ENCODE measurements at places on chromosomes 6 and 20.

DNA sequence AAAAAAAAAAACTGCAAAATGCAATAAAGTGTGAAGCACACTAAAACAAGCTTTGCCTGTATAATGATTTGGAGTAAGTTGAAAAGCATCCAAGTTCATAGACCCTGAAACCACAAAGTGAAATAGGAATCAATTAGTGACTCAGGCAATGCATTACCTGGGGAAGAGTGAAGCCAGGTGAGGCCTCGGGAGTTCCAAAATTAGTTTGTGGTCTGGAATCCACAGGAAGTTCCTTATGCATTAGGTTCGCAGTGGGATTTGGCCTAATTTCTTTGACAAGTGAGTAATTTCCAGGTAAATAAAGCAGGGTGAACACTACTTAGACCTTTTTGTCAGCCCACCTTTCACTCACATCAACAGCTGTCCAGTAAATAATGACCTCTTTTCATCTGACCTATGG is 490.8 kb downstream of the CBLN4 start:
- DNase-seq, result no peak

DNA sequence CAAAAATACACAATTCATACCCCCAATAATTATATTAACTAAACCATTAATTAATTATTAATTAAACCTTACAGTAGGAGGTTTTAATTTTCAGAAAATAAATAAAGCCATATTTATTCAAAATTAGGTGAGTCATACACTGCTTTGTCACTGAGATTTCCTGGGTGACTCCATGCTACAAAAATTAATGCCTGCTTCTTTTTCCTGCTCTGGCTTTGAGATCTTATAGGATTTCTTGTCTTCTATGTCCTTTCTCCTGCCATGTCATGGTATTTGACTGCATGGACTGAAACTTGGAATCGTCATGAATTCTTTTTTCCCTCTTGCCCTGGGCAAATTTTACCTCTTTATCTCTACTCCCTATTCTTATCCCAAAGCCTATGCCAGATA is 133.2 kb downstream of the PHACTR1 start:
- DNase-seq, result no peak

GRCh38 chr6:157380458-157380778 is 572 bp upstream of the ZDHHC14 start:
- peak; percentile 6 for DNase-seq

DNA sequence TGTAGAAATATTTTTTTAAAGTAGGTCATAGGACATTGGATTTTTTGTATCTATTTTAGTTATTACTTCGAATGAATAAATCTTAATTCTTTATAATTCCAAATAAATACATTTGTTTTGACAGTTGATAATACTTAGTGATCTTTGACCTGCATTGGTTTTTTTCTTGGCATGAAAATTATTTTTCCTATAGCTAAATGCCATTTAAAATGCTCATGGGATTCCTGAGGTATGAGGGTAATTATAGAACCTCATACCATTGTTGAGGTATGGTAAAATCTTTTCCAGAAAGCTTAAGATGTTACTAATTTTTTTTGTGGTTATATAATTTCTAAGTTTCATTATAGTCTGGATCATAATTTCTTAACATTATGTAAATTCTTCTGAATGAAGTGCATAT is 8.3 kb downstream of the PM20D2 start:
- DNase-seq, result no peak

DNA sequence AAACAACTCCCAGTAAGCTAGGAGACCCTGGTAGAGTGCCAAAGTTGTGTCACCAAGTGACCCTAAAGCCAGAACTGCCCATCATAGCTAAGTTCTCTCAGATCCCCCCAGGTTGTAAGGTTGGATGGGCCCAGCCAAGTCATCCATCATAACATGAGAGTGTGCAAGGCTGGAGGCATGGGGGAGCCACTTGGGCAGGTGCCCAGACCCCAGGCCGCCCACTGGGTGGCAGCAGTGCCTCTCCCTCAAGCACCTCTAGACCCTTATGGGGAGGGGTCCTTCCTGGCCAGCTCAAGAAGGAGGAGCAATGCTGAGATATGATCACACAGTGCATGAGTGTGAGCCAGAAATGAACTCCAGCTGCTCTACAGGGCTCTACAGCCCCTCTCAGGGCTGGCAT is 154.5 kb downstream of the MYLK4 start:
- DNase-seq, result no peak

- peak; percentile 4 for DNase-seq
Observed at GRCh38 chr6:122081921-122082320, 317.5 kb upstream of the HSF2 start.

GRCh38 chr6:30533460-30534294 is 22.6 kb downstream of the GNL1 start:
- no peak for DNase-seq

- no peak for DNase-seq
Observed at GRCh38 chr20:8152183-8152582, 20.1 kb downstream of the PLCB1 start.

- no peak for DNase-seq
Observed at GRCh38 chr6:75631859-75632635, 30.4 kb downstream of the SENP6 start.

DNA sequence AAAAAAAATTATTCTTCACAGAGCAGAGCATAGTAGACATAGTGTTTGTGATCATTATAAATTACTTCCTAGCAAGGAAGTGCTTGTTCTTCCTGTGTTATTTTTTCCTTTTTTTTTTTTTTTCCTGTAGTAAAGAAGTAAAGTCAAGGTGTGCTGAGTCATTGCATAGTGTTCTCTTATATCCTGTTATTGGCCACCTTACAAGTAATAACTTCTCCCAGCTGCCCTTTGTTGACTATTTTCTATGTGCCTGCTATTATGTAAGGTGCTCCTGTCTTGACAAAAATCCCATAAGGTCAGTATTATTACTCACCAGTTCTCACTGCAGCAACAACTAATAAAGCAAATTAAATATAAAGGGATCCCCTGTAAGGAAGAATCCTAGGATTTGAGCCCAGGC is 195.3 kb downstream of the GJA1 start:
- DNase-seq, result no peak

DNA sequence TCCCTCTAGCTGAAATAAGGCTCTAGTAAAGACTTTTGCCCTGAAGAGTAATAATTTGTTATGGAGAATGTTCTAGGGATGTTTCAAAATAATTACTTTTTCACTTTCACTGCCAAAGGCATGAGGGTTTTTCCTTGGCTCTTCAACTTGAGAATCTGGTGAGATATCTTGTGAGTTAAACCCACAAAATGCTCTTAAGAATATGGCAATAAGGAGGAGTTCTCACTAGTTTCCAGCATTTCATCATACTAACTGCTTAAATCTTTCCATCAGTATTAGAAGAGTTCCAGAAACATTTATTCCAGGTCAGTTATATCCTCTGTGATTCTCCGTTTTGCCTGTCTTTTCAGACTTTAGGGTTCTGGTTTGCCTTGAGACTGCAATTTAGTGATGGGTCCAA is 785.6 kb upstream of the GJE1 start:
- no peak for DNase-seq

- no peak for DNase-seq
Observed at GRCh38 chr6:134165561-134166201, 113.3 kb upstream of the SLC2A12 start.

DNA sequence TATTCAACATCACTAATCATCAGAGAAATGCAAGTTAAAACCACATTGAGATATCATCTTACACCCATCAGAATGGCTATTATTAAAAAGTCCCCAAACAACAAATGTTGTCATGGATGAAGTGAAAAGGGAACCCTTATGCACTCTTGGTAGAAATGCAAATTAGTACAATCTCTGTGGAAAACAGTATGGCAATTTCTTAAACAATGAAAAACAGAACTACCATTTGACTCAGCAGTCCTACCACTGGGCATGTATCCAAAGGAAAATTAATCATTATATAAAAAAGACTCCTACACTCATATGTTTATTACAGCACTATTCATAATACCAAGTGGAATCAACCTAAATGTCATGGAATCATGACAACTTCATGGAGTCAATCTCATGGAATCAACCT is 611.3 kb upstream of the GJE1 start:
- DNase-seq, result no peak

DNA sequence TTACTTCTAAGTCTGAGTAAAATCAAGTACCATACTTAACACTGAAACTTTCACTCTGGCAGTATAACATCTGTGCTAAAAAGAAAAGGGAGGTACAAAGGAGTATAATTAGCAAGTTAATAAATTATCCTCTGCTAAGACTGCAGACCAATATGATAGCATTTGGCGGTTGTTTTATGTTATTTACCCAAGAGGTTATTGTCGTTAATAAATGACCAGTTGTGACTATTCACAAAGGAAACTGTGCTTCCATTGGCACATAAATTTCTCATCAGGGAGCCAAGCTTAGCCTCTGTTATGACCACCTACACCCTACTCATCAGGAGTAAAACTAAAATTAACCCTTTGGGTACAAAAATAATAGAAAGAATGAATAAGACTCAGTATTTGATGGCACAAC is 86.5 kb downstream of the CRYBG1 start:
- DNase-seq, result no peak

DNA sequence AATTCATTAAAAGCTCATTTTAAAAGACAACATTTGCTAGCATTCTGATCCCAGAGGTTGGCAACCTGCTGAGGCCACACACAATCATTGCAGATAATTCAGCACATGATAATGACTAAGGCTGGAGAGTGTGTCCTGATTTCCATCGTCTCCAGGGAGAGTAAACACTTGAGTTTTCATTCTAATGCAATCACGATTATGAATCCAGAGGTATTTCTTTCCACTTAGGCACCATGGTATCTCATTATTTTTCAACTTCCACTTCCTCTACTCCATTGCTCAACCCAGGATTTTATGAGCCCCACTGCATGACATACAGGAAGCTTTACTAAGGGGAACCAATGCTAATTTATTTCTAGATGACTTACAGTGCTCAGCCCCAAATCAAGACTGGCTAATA is 273.8 kb upstream of the AGPAT4 start:
- no peak for DNase-seq

- DNase-seq, result no peak
Observed at GRCh38 chr6:124854338-124854922, 107.8 kb upstream of the RNF217 start.

GRCh38 chr6:132752255-132752654 is 5.4 kb downstream of the VNN2 start:
- no peak for DNase-seq

- no peak for DNase-seq
Observed at GRCh38 chr6:14142063-14142450, 24.5 kb downstream of the CD83 start.

- no peak for DNase-seq
Observed at GRCh38 chr6:136611133-136611532, 60.9 kb upstream of the MAP7 start.

DNA sequence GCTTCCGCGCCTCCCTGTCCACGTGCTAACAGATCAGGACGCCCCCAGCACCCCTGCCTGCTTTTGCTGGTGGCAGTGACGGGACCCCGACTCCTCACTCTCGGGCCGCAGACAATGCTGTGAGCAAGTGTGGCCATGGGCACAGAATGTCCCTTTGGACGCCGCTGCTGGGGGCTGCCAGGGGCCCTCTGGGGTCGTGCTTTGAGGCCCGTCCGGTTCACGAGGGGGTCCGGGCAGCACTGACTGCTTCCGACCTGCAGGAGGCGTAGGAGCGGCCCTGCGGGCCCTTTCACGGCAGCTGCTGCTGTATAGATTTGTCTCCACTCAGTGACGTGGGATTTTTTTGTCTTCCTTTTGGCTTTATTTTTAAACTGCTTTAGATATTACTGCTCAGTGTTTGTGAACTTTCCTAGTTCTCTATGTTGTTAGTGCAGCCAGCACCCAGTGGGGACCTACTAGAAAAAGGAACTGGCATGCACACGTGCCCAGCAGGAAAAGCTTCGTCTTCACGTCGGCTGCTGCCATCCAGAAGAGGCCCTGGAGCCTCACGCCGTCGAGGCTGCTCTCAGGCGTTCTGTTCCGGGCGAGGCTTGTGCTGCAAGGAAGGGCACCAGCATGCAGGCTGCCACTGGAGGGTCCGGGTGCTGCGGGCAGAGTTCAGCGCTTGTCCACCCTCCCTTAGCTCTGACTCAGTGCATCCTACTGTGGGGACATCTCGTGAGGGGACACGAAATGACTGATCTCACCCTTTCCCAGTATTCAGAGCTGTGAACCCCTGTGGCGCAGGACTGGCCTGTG is 21.7 kb downstream of the UCKL1 start:
- no peak for DNase-seq

GRCh38 chr20:38342216-38342615 is 4.1 kb upstream of the LBP start:
- no peak for DNase-seq

GRCh38 chr6:52929321-52930164 is 20.0 kb upstream of the GSTA3 start:
- DNase-seq, result peak; percentile 79

GRCh38 chr6:148240461-148240840 is 102.2 kb upstream of the SASH1 start:
- DNase-seq, result no peak

GRCh38 chr6:132719736-132720448 is 6.0 kb upstream of the VNN1 start:
- DNase-seq, result no peak

- peak; percentile 26 for DNase-seq
Observed at GRCh38 chr6:42200035-42200434, 5.3 kb upstream of the GUCA1B start.

- DNase-seq, result no peak
Observed at GRCh38 chr6:106370639-106371038, 10.1 kb downstream of the CRYBG1 start.

DNA sequence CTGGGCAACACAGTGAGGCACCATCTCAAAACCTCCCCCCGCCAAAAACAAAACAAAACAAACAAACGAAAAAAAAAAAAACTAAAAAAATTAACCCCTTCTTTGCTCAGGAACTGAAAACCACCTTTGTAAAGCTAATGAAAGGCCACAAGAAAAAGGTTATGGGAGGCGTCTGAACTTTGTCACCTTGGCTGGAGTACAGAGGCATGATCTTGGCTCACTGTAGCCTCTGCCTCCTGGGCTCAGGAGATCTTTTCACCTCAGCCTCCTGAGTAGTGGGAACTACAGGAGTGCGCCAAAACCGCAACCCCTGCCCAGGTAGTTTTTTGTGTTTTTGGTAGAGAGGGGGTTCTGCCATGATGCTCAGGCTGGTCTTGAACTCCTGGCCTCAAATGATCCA is 337.9 kb downstream of the TBC1D32 start:
- no peak for DNase-seq

GRCh38 chr20:21501184-21501583 is 12.7 kb downstream of the NKX2-2 start:
- DNase-seq, result no peak

- no peak for DNase-seq
Observed at GRCh38 chr6:159103396-159104162, 58.8 kb upstream of the TAGAP start.

GRCh38 chr6:131967948-131968347 is 16.8 kb upstream of the CCN2 start:
- DNase-seq, result no peak

GRCh38 chr6:54094786-54095185 is 16.5 kb upstream of the MLIP start:
- no peak for DNase-seq

Data from H54 (cell line).